Right atrium auricular region (tissue), 2 donors: ENCODE measurements at places on chromosomes 12 and 14. TPM values are rescaled to one million over a fixed set of nuclear protein-coding genes. Genes with fewer than 3 reads are reported as not detected.
A peak's percentile ranks its signal among the peaks of the same experiment; 100 is the strongest.

Gene DCN
- total RNA-seq, result 994 TPM

Gene SYCP3
- not detected for total RNA-seq

Gene SUDS3
- total RNA-seq, result 30.2 TPM

DNA sequence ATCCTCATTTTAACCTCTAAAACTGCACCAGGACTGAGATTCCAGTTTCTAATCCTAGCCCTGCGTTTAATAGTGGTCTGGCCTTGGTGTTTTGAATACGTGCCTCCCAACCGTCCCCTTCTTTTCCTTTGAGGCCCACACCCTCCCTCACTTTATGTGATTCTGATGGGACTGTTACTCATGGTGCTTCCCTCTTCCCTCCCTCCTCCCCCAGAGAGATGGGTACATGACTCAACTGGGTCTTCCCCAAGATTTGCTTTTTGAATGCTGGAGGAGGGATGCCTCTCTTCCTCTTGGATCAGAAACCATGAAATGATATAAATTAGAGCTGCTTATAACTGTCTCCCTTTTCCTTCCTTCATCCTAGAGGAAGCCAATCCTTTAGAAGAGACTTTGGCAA lies 8.2 kb upstream of the PPP2R5E start:
- H3K4me3 ChIP-seq, result no peak overlapping the region
- no peak overlapping the region for H3K27ac ChIP-seq
- no peak for DNase-seq
- no peaks in the 10 kb centered on the region for H3K36me3 ChIP-seq
- no peaks in the 10 kb centered on the region for H3K4me1 ChIP-seq

- H3K4me3 ChIP-seq, result no peak overlapping the region
- DNase-seq, result no peak
- no peaks in the 10 kb centered on the region for H3K4me1 ChIP-seq
Observed at GRCh38 chr12:95118138-95118787, 44.8 kb upstream of the NR2C1 start.

DNA sequence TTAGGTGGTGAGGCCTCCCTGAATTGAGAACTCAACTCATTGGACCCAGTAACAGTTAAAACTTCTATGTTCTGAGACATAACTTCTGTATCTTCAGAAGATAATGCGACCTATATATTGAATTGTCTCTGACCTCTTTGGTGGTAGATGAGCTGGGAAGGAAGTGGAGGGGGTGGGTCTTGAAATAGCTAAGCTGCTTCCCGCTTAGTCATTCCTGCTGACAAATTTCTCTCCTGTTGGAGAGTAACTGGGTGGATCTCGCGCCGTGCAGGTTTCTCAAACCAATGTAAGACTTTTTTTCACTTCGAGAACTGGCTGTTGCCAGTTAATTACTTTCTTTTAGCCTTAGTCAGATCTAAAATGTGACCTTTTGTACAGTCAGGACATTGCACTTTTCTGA lies 100.8 kb downstream of the PPHLN1 start:
- no peak overlapping the region for H3K27ac ChIP-seq
- H3K4me1 ChIP-seq, result no peaks in the 10 kb centered on the region
- H3K36me3 ChIP-seq, result no peaks in the 10 kb centered on the region
- no peak for DNase-seq
- H3K27me3 ChIP-seq, result no peaks in the 10 kb centered on the region

- no peak for DNase-seq
- no peaks in the 10 kb centered on the region for H3K27me3 ChIP-seq
- H3K4me3 ChIP-seq, result no peak overlapping the region
- no peak overlapping the region for H3K27ac ChIP-seq
Observed at GRCh38 chr12:48630346-48630745, 51.7 kb downstream of the KANSL2 start.

DNA sequence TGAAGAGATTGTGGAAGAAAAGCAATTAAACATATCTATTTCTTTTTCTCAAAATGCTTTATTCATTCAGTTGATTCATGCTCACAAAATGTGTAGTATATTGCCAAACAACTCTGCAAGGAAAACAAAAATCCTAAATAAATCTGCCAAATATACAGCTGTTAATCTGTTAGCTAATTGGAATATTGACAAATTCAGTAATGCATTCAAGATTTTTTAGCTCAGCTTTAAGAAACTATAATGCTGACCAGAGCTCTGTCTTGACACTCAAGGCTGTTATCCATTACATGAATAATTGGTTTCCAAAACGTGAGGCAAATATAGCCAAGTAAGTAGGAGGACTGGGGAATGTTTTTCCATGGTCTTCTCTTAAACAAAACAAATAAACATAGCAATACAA lies 146.8 kb downstream of the TMTC2 start:
- DNase-seq, result no peak
- no peaks in the 10 kb centered on the region for H3K36me3 ChIP-seq
- no peaks in the 10 kb centered on the region for H3K27me3 ChIP-seq
- no peak overlapping the region for H3K27ac ChIP-seq

- no peaks in the 10 kb centered on the region for H3K4me1 ChIP-seq
- no peaks in the 10 kb centered on the region for H3K27me3 ChIP-seq
- no peak overlapping the region for H3K4me3 ChIP-seq
- no peak overlapping the region for H3K27ac ChIP-seq
- H3K36me3 ChIP-seq, result no peaks in the 10 kb centered on the region
- DNase-seq, result no peak
Observed at GRCh38 chr12:127162902-127163301, 1104.1 kb upstream of the TMEM132C start.

GRCh38 chr12:111447571-111448265 lies 42.0 kb downstream of the SH2B3 start:
- peaks cover 49% of the 10 kb centered on the region for H3K36me3 ChIP-seq
- H3K4me1 ChIP-seq, result peaks cover 4% of the 10 kb centered on the region
- H3K27me3 ChIP-seq, result no peaks in the 10 kb centered on the region
- peak overlapping the region; percentile 87 for H3K27ac ChIP-seq
- DNase-seq, result peak; percentile 54

DNA sequence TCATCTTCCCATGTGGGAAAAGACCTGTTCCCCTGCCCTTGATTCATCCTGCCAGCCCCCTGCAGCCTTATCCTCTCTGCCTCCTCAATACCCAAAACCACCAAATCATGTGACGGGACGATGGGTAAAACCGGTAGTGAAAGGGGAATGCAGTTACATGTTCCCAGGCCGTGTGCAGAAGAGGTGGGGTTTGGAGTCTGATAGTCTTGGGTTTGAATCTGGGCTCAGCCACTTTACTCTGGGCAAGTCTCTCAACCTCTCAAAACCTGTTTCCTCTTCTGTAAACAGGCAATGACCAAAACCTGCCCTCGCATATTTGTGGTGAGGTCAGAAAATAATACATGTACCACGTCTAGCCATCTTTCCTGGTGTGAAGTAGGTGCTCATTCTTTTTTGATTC lies 123.0 kb downstream of the PLXNC1 start:
- H3K36me3 ChIP-seq, result no peaks in the 10 kb centered on the region
- H3K4me3 ChIP-seq, result no peak overlapping the region
- H3K27ac ChIP-seq, result no peak overlapping the region

- H3K36me3 ChIP-seq, result peaks cover 10% of the 10 kb centered on the region
- H3K4me3 ChIP-seq, result peak overlapping the region; percentile 99
- DNase-seq, result no peak
Observed at GRCh38 chr14:101965770-101966722, 1.7 kb downstream of the DYNC1H1 start.

- DNase-seq, result no peak
- H3K27me3 ChIP-seq, result no peaks in the 10 kb centered on the region
- H3K27ac ChIP-seq, result no peak overlapping the region
- H3K4me1 ChIP-seq, result no peaks in the 10 kb centered on the region
- no peaks in the 10 kb centered on the region for H3K36me3 ChIP-seq
Observed at GRCh38 chr12:11580125-11580751, 69.2 kb upstream of the ETV6 start.

DNA sequence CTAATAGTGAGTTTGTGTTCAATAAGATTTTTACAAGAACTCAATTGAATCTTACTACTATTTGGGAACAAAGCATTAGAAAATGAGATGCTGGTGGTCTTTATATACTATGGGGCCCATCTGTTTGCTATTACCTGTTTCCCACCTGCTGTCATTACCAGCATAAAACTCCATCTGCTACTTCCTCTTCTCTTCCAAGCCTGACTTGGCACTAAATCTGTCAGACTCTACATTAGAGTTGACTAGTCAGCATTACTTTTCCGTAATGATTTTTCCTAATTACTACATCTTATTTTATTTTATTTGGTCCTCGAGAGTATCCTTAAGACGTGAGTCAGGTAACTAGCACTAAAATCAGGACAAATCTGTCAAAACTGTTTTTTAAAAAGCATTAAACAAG lies 68.1 kb upstream of the KRR1 start:
- DNase-seq, result no peak
- no peak overlapping the region for H3K27ac ChIP-seq
- H3K27me3 ChIP-seq, result no peaks in the 10 kb centered on the region
- H3K4me3 ChIP-seq, result no peak overlapping the region
- H3K36me3 ChIP-seq, result no peaks in the 10 kb centered on the region
- no peaks in the 10 kb centered on the region for H3K4me1 ChIP-seq
